ENCODE measurements at places on chromosomes 13 and 19.

GRCh38 chr13:95713651-95714050 lies 36.7 kb downstream of the DNAJC3 start:
- no peak for DNase-seq

DNA sequence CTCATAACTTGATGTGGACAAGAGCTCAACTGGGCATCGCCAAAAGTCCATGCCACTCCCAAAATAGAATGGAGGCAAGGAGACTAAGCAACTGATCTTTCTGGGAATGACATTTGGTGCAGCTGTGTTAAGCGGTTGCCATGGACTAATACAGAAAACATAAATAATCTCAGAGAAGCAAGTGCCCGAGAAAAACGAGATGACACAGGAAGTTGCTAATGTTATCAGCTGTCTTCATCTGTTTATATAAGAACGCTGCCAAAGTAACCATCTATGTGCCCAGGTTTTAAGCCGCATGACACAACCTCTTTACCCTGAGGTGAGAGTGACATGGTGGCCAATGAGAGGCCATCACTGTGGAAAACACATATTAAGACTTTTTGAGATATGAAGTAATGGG lies 54.9 kb upstream of the SACS start:
- no peak for DNase-seq

DNA sequence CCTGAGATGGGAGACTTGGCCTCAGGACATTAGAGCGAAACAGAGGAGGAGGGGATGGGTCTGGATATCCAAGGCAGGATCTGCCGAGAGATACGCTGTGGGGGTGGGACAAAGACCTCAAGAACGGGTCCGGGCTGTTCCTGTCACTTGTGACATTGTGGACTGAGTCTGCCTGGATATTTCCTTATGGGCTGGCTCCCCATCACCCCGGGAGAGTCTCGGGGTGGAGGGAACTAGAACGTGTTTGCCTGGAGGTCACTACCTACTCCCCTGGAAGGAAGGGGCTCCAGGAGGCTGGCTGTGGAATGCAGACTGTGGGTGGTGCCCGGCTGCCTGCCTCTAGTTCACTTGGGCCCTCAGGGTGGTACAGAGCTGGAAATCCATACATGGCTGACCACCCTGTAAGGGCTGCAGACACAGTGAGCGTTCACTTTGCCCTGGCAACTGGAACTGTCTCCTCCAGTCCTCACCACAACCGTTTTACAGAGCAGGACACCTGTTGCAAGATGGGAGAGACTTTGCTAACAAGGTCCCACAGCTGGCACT lies 26.4 kb downstream of the DNM2 start:
- DNase-seq: no peak

DNA sequence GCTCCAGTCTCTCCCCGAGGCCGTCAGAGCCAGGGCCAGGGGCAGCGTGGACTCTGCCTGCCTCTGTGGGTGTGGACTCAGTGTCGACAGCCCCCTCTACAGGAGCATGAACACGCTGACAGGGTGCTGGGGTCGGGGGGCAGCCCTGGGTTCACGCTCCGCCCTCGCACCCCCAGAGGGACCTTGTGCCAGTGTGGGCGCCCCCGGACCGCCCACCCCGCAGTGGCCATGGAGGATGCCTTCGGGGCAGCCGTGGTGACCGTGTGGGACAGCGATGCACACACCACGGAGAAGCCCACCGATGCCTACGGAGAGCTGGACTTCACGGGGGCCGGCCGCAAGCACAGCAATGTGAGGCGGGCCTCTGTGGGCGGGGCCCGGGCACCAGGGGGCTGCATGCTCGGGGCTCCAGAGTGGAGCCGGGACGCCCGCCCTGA lies 8.3 kb downstream of the TRPM4 start:
- DNase-seq: no peak

- no peak for DNase-seq
These were observed 16.3 kb downstream of the MPND start for GRCh38 chr19:4359627-4360000.

- DNase-seq: no peak
These were observed 60.8 kb downstream of the KCTD12 start for GRCh38 chr13:76825430-76825829.

DNA sequence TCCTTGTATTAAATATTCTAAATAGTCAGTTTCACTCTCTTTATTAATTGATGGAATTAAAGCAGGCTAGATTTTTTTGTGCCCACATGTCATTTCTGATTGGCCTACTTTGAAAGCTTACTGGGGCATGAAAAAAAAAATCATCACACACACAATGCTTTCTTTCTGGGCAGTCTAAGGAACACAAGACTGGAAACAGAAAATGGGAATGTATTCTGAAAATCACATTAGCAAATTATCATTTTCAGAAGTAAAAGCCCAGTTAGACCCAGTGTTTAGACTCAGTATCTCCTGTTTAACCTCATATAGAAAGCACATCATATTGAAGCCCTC lies 339.4 kb downstream of the SPRY2 start:
- DNase-seq: no peak

DNA sequence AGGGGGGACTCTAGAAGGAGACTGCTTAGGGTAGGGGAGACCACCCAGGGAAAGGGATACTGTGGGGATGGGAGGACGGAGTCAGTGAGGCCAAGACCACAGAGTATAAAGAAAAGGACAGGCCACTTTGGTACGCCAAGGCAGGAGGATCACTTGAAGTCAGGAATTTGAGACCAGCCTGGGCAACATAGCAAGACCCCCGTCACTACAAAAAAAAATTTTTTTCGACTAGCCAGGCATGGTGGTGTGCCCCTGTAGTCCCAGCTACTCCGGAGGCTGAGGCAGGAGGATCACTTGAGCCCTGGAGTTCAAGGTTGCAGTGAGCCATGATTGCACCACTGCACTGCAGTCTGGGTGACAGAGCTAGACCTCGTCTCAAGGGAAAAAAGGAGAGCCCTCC lies 6.6 kb downstream of the IFNL3 start:
- DNase-seq: no peak

DNA sequence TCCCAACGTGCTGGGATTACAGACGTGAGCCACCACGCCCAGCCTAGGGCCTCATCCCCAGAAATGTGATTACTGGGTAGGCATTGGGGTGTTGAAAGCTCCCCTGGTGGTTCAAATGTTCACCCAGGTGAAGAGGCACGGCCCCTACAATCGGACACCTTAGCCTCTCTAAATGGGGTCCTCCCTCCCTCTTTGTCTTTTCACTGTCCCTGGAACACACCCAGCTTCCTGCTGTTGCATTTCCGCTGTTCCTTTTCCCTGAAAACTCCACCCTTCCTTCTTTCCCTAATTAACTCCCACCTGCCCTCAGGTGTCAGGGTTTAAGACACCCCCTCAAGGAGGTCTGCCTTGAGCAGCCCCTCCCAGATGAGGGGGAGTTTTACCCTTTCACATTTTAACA lies 3.6 kb upstream of the PRODH2 start:
- DNase-seq: no peak

GRCh38 chr13:40146063-40146462 lies 490.6 kb downstream of the COG6 start:
- no peak for DNase-seq
